ENCODE measurements at places on chromosomes 4 and X. TPM values are rescaled to one million over a fixed set of nuclear protein-coding genes. Genes with fewer than 3 reads are reported as not detected.

Gene CHIC1
- total RNA-seq: 11.4 TPM

Gene SLIT2
- 13.5 TPM for total RNA-seq

Gene PHOX2B
- not detected for total RNA-seq

Gene ADGRL3
- total RNA-seq: 9.7 TPM

Gene EDNRA
- total RNA-seq: 2.5 TPM

Gene HOPX
- total RNA-seq: 0.26 TPM

Gene DOCK11
- 12.5 TPM for total RNA-seq

DNA sequence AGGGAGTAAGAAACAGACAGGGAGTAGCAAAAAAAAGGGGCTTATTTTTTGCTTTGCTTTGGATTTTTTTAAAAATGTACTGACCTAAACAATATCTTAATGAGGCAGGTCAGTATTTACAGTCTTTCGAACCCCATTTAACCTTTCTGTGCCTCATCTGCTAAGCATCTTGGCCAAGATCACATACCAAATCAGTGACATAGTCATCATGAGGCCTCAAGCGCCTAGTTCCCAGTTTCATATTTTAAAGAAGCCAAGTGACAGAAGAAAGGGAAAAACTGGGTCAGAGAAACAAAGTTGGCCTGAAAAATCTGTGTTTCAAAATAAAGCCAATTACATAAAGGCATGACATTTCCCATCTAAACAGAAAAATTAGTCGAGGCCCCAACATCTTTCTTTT is 94.6 kb upstream of the WDR44 start:
- no peaks in the 10 kb centered on the region for H3K36me3 ChIP-seq
- no peaks in the 10 kb centered on the region for H3K27me3 ChIP-seq
- H3K4me3 ChIP-seq: no peak overlapping the region
- no peak overlapping the region for H3K27ac ChIP-seq
- peaks cover 8% of the 10 kb centered on the region for H3K4me1 ChIP-seq
- no peak for DNase-seq

GRCh38 chrX:38616904-38617303 is 55.6 kb downstream of the TSPAN7 start:
- no peak for DNase-seq
- H3K4me1 ChIP-seq: peaks cover 13% of the 10 kb centered on the region
- peaks cover 3% of the 10 kb centered on the region for H3K27me3 ChIP-seq
- H3K36me3 ChIP-seq: no peaks in the 10 kb centered on the region
- no peak overlapping the region for H3K27ac ChIP-seq

- H3K27ac ChIP-seq: no peak overlapping the region
- H3K36me3 ChIP-seq: no peaks in the 10 kb centered on the region
- no peaks in the 10 kb centered on the region for H3K4me1 ChIP-seq
- DNase-seq: no peak
Observed at GRCh38 chrX:82127228-82128123, 925.6 kb downstream of the SH3BGRL start.

DNA sequence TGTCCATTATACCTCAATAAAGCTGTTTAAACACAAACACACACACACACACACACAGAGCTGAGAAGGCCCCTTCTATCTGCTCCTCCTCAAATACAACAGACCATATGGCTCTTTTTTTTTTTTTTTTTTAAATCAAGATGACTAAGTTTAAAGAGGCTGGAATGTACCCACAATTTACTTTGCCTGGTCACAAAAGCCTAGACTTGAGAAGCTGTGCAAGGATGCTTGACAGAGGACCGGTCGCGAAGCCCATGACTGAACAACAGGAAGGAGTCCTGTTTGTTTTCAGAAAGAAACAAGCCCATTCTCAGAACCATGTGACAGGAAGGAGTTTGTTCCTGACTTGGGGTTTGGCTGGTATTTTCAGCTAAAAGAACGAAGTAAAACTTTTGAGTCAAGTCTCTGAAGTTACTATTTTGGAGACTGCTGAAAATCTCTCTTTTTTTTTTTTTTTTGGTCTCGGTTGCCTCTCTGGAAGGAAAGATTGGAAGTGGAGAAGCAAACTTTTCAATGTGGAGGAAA is 650.9 kb upstream of the TENM3 start:
- H3K4me3 ChIP-seq: no peak overlapping the region
- DNase-seq: no peak
- H3K27ac ChIP-seq: no peak overlapping the region
- no peaks in the 10 kb centered on the region for H3K27me3 ChIP-seq
- H3K36me3 ChIP-seq: no peaks in the 10 kb centered on the region

GRCh38 chr4:151646322-151646721 is 114.5 kb downstream of the GATB start:
- peaks cover 18% of the 10 kb centered on the region for H3K36me3 ChIP-seq
- H3K27me3 ChIP-seq: no peaks in the 10 kb centered on the region
- H3K4me1 ChIP-seq: peaks cover 19% of the 10 kb centered on the region
- H3K4me3 ChIP-seq: no peak overlapping the region

- no peaks in the 10 kb centered on the region for H3K27me3 ChIP-seq
- peaks cover 36% of the 10 kb centered on the region for H3K4me1 ChIP-seq
- H3K36me3 ChIP-seq: no peaks in the 10 kb centered on the region
- DNase-seq: no peak
- H3K4me3 ChIP-seq: no peak overlapping the region
Observed at GRCh38 chr4:55175779-55176231, 50.4 kb upstream of the KDR start.

DNA sequence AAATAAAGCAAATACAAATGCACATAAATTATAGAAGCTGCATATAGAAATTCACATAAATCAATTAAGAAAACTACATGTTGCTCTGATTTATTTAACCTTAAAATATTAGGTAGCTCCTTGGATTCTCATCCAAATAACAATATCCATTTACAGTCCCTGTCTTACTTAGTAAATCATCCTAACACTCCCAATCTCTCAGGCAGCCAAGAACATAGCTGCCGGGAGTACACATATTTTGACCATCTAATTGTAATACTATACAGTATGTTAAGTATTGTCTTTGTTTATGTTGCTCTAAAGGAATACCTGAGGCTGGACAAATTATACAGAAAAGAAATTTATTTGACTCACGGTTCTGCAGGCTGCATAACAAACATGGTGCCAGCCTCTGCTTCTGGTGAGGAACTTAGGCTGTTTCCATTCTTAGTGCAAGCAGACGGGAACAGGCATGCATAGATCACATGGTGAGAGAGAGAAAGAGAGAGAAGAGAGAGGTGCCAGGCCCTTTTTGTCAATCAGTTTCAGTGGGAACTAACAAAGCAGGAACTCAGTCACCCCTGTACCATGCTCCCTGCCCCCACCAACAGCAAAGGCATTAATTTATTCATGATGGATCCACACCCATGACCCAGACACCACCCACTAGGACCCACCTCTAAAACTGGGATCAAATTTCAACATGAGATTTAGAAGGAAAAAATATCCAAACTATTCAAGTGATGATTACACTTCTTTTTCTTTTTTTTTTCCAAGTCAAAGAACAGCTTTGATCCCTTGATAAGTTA is 614.8 kb upstream of the TECRL start:
- H3K36me3 ChIP-seq: peaks cover 5% of the 10 kb centered on the region
- no peak overlapping the region for H3K27ac ChIP-seq
- no peak for DNase-seq
- H3K4me1 ChIP-seq: peaks cover 12% of the 10 kb centered on the region
- no peaks in the 10 kb centered on the region for H3K27me3 ChIP-seq
- no peak overlapping the region for H3K4me3 ChIP-seq

- H3K27ac ChIP-seq: no peak overlapping the region
- no peak for DNase-seq
Observed at GRCh38 chr4:30863021-30863420, 142.9 kb downstream of the PCDH7 start.
